ENCODE measurements at places on chromosomes 13 and 19.

- DNase-seq = no peak
Measured at GRCh38 chr13:25267715-25268114, 19.6 kb downstream of the MTMR6 start.

- DNase-seq = no peak
Measured at GRCh38 chr19:24078680-24079079, 8.3 kb upstream of the ZNF254 start.

DNA sequence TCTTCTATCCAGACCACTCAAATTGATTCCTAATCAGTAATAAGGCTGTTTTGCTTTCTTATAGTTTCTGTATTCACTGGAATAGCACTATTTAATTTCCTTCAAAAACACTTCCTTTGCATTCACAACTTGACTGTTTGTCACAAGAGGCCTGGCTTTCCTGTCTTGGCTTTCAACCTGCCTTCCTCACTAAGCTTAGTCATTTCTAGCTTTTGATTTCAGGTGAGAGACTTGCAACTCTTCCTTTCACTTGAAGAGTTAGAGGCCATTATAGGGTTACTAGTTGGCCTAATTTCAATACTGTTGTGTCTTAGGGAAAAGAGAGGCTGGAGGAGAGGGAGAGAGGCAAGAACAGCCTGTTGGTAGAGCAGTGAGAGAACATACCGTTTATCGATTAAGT lies 47.0 kb downstream of the SACS start:
- no peak for DNase-seq

DNA sequence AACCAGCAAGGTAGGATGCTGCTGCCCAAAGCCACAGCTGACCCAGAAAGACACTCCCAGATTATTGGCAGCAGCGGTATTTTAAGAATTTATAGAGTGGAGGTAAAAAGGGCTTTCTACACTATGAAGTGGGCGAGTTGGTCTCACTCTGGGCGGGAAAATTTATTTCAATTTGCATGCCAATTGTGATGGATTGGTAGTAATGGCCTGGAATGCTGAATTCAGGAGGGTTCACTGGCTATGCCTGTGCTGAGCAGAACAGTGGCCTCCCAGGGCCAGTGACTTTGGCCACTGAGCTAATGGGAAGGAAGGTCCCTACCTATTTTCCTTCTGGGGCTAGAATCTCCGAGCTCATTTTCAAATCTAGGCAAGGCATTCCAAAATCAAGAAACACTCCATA lies 243.5 kb downstream of the TSHZ3 start:
- DNase-seq = no peak

DNA sequence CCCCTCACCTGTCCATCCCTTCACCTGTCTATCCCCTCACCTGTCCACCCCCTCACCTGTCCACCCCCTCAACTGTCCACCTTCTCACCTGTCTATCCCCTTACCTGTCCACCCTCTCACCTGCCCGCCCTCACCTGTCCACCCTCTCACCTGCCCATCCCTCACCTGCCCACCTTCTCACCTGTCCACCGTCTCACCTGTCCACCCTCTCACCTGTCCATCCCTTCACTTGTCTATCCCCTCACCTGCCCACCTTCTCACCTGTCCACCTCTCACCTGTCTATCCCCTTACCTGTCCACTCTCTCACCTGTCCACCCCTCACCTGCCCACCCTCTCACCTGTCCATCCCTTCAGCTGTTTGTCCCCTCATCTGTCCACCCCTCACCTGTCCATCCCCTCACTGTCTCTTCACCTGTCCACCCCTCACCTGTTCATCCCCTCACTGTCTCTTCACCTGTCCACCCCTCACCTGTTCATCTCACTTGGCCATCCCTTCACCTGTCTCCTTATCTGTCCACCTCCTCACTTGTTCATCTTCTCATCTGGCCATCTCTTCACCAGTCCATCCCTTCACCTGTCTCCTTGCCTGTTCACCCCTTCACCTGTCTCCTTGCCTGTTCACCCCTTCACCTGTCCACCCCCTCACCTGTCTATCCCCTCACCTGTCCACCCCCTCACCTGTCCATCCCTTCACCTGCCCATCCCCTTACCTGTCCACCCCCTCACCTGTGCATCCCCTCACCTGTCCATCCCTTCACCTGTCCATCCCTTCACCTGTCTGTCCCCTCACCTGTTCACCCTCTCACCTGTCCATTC lies 12.7 kb upstream of the KANK2 start:
- no peak for DNase-seq

DNA sequence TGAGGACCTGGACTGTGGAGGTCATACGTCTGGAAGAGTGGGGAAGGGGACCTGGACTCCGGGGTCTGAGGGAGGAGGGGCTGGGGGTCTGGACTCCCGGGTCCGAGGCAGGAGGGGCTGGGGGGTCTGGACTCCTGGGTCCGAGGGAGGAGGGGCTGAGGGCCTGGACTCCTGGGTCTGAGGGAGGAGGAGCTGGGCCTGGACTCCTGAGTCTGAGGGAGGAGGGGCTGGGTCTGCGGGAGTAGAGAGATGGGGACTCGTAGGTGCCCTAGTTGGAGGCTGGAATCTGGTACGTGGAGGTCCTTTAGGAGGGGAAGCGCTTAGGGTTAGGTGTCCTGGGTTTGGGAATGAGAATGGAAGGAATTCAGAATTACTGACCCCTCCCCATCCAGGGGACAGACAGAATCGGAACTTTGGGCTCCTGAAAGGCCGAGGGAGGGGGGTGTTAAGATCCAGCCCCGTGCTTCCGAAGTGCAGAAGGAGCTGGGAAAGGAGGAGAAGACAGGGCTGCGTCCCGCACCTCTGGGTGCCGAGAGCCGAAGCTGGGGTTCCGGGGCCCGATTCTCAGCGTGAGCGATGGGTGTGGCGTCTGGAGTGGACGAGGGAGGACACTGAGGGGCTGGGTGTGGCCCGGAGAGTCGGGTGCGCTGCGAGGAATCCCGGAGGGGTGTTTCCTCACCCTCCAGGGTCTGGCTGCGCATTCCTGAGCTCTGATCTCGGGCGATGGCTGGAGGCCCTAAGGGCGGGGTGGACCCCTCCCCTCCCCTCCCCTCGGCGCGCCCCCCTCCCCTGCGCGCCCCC lies 608 bp downstream of the MYADM start:
- DNase-seq = no peak

DNA sequence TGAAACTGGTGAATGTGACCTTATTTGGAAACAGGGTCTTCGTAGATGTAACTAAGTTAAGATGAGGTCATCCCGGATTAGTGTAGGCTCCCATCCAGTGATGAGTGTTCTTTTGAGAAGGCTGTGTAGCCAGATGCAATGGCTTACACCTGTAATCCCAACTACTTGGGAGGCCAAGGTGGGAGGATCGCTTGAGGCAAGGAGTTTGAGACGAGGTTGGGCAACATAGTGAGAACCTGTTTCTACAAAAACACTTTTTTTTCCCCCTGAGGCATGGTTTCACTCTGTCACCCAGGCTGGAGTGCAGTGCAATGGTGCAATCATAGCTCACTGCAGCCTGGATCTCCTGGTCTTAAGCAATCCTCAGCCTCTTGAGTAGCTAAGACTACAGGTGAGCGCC lies 36.4 kb downstream of the FBN3 start:
- DNase-seq = no peak

DNA sequence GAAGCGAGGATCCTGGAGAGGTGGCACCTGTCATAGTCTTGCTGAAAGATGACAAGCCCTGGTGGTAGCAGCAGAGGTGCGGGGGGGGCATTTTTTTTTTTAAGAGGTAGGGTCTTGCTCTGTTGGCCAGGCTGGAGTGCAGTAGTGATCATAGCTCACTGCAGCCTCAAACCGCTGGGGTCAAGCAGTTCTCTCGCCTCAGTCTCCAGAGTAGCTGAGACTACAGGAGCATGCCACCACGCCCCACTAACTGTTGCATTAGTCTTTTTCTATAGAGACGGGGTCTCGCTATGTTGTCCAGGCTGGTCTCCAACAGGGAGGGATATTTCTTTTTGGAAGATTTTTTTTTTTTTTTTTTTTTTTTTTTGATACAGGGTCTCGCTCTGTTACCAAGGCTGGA lies 3.3 kb downstream of the BAX start:
- DNase-seq = no peak

GRCh38 chr13:46278474-46278873 lies 66.7 kb downstream of the LRRC63 start:
- DNase-seq = no peak

DNA sequence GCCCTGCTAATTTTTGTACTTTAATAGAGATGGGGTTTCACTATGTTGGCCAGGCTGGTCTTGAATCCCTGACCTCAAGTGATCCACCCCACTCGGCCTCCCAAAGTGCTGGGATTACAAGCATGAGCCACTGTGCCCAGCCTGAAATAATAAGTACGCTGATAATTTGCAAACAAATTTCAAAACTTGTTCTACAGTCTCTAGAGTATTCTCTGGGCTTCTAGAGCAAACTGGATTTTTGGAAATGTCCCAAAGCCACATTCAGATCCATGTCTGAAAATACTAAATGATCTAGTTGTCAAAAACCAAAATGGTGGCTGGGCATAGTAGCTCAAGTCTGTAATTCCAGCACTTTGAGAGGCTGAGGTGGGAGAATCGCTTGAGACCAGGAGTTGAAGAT lies 39.9 kb upstream of the PSPC1 start:
- no peak for DNase-seq

GRCh38 chr13:98033277-98034247 lies 80.1 kb downstream of the IPO5 start:
- no peak for DNase-seq

DNA sequence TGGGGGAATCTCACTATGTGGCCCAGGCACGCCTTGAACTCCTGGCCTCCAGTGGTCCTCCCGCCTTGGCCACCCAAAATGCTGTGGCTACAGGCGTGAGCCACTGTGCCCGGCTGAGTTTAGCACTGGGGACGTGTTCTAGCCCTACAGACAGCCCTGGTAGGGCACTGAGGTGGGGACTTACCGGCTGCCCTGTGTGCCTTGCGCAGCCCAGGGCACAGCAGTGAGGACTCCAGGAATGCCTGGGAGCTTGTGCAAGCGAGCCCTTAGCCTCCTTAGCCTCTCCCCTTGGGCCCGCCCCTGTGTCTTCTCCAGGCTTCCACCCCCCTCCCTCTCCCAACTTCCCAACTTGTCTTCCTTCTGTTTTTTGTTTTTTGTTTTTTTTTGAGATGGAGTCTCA lies 21.0 kb downstream of the CCNE1 start:
- no peak for DNase-seq

DNA sequence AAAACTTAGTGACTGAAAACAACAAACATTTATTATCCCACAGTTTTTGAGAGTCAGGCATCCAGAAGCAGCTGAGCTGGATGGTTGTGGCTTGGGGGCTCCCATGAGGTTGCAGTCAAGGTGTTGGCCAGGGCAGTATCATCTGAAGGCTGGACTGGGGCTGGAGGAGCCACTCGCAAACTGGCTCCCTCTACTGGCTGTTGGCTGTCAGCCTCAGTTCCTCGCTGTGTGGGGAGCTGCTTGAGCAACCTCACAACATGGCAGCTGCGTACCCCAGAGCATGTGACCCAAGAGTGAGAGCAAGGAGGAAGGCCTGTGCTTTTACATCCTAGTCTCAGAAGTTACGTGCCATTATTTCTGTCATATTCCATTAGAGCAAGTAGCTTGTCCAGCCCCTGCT lies 9.7 kb downstream of the YJU2 start:
- no peak for DNase-seq

DNA sequence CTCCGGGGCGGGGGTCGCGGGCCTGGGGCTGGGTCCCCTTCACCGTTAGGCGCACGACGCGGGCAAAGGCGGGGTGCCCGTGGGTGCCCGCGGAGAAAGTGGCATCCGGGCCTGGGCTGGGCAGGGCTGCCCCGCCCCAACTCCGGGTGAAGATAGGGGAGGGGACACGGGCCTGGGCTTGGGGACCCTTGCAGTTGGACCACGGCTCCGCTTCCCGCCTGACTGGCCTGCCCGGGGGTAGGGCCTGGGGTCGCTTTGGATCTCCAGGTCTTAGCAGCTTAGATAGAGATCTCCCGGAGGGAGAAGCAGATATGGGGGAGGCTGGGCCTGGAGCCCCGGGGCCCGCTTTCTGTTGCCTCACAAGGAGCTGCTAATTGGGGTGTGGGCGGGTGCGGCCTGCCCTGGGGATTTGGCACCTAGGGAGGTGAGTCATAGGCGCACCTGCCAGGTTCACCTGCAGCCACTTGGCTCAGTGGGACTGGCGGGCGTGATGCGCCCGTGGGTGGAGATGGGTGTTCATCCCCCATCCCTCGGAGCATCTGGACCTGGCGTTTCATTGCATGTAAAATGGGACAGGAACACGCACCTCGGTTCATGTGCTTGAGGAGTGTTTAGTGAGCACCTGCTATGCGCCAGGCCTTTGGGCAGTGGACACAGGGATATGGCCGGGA lies 585 bp downstream of the MAP1S start:
- DNase-seq = no peak

GRCh38 chr13:70769817-70770216 lies 661.6 kb upstream of the KLHL1 start:
- no peak for DNase-seq

DNA sequence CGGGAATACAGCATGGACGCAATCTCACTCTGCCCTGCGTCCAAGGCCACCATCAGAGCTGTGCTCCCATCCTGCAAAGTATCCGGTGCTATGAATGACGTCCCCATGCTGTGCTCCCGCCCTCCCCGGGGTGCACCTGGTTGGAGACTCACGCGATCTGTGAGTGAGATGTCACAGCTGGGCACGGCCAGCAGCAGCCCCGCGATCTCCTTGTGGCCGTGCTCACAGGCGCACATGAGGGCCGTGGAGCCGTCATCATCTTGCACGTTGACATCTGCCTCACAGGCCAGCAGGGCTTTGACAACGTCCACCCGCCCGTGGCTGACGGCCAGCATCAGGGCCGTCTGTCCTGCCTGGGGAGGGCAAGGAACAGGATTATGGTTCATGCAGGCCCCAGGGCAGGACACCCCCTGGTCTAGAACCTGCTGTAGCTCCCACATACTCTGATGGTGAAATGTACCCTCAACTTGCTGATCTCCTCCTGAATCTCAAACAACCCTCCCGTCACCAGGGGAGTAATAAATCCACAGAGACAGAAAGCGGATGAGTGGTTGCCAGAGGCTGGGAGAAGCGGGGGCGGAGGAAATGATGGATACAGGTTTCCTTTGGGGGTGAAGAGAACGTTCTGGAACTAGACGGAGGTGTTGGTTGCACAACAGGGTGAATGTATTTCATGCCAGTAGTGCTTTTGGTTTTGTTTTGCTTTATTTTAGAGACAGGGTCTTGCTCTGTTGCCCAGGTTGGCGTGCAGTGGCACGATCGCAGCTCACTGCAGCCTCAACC lies 14.5 kb upstream of the SPC24 start:
- no peak for DNase-seq

DNA sequence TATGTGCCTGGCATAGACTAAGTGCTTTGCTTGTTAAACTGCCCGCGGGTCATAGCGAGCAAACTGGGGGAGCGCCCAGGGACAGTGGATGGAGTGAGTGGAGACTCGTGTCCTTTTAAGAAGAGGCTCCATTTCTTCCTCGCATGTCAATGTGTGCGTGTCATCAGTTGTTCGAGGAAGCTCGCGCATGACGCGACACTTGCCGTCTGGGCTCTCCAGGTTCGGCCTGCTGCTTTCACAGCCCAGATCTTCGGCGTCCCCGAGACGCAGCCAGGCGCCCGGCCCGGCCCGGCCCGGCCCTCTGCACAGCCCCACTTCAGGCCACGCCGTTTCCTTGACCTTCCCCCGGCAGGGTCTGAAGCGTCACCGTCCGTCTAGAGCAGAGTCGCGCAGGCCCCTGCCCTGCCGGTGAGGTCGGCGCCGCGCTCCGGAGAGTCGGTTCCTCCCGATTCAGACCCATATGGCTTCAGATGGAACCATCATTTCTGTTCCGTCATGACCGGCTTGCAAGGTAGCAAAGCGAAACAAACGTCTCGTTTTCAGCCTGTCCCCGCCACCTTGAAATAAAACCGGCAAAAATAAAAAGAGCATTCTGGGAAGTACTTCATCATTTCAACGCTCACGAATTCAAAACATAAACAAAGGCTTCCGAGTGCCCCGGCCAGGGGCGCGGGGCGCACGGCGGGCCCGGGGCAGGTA lies 599 bp upstream of the ARHGEF7 start:
- no peak for DNase-seq

GRCh38 chr13:78065141-78065540 lies 146.5 kb upstream of the EDNRB start:
- DNase-seq = no peak
